ENCODE measurements at places on chromosomes 3 and 15.

GRCh38 chr15:83653639-83654378, at the start of gene ADAMTSL3:
Gene ADAMTSL3, plus strand, starts transcription at chr15:83654123. Its CDS starts 1,639 bp downstream, at chr15:83655762.
- no peak for DNase-seq

DNA sequence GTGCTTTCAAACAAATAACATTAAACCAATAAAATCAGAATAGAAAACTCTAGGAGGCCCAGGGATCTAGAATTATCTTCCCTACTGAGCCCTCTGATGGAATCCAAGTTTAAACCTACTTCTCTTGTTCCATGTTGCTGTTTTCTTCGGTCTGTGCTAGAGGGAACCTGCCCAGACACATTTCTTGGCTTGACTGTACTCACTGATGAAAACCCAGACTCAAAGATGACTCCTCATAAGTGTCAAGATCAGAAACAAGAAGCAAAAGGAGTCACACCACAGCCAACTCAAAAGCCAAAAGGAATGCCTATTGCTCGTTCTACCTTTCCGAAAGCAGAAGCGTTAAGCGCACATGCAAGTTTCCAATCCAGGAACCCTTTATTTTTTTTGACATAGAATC, 31.6 kb downstream of the SCAP start:
- no peak for DNase-seq

DNA sequence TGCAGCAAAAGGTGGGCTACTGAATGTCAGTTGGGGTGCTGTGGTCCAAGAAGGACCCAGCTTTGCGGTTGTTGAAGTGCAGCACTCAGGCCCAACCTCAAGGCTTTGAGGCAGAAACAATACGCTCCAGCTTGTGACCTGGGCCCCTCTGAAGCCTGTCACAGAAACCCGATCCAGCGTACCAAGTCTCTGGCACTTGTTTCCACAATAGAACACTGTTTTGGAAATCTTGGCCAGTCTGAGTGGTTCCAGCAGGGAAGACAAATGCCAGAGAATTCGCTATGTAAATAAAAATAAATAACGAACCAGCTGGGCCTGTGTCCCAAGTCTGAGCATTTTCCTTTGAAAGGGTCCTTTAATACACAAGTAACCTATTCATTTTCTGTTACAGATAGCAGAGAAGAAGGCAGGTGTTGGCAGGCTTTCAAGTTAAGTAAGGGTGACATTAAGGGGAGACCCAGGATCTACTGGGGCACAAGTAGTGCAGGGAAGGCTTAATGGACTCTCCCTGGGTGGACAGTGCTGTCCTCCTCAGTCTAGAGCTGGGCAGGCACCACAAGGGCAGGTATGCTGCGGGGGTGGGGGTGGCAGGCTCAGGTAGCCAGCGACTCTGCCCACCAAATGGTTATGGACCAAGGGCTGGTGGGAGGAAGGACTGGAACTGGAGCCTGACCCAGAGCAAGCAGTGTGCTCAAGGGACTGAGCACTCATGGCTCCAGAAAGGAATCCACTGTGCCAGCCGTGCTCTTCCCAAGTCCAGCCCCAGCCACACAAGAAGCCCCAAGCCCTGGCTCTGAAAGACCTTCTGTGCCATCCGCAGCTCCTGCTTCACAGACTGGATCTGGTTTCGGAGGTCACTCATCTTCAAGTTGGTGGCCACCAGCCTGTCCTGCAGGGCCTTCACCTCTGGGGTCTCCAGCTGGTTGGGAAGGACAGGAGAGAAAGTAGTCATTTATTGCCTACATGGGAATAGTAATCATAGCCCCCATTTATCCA, 26.3 kb downstream of the CCDC13 start:
- DNase-seq = no peak

DNA sequence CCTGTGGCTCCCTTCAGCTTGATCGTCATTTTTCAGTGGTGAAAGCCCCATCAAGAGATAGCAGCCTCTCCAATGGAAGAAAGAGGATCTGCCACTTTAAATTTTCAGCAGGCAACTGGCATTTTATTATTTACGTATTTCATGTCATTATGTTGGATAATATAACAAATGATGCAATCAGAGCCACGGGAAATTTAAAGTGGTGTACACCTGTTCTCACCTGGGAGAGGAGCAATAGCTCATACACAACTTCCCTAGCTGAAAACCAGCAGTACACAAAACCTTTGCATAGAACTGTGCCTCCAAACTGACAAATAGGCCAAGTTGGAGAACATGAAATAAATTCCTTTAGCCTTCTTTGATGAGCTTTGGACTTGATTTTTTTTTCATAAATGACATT, 136.9 kb downstream of the SATB1 start:
- no peak for DNase-seq

Data from GM19239 (cell line).